ENCODE measurements at places on chromosomes 6 and 20. TPM values are rescaled to one million over a fixed set of nuclear protein-coding genes. Genes with fewer than 3 reads are reported as not detected.

FAM83B gene
- total RNA-seq, result 62.8 TPM

ULBP1 gene
- not detected for total RNA-seq

HTR1E gene
- not detected for total RNA-seq

RBM24 gene
- total RNA-seq, result 2.8 TPM

TBXT gene
- total RNA-seq, result not detected

PRSS16 gene
- 21.8 TPM for total RNA-seq
